ENCODE measurements at places on chromosomes 5 and 9. TPM values are rescaled to one million over a fixed set of nuclear protein-coding genes. Genes with fewer than 3 reads are reported as not detected.

Gene AQP3
- total RNA-seq, result 13.1 TPM

Gene FOXE1
- total RNA-seq, result not detected

Gene PRLR
- total RNA-seq, result 14.9 TPM

Gene GLE1
- total RNA-seq, result 27.4 TPM

Gene BNC2
- total RNA-seq, result 55.4 TPM

Gene IRGM
- total RNA-seq, result not detected

Gene LHX6
- total RNA-seq, result 1.4 TPM

Gene SPATA31E1
- not detected for total RNA-seq

Gene LOX
- 8.4 TPM for total RNA-seq

Gene RANBP17
- total RNA-seq, result 10.2 TPM
